Activated naive CD8-positive, alpha-beta T cell treated with anti-CD3 and anti-CD28 coated beads, Interleukin-2, amount 10 ng/mL, durations not matched to agents 7 days and 5 days (primary cell): ENCODE measurements at places on chromosomes 6 and 20. TPM values are rescaled to one million over a fixed set of nuclear protein-coding genes. Genes with fewer than 3 reads are reported as not detected.

DNA sequence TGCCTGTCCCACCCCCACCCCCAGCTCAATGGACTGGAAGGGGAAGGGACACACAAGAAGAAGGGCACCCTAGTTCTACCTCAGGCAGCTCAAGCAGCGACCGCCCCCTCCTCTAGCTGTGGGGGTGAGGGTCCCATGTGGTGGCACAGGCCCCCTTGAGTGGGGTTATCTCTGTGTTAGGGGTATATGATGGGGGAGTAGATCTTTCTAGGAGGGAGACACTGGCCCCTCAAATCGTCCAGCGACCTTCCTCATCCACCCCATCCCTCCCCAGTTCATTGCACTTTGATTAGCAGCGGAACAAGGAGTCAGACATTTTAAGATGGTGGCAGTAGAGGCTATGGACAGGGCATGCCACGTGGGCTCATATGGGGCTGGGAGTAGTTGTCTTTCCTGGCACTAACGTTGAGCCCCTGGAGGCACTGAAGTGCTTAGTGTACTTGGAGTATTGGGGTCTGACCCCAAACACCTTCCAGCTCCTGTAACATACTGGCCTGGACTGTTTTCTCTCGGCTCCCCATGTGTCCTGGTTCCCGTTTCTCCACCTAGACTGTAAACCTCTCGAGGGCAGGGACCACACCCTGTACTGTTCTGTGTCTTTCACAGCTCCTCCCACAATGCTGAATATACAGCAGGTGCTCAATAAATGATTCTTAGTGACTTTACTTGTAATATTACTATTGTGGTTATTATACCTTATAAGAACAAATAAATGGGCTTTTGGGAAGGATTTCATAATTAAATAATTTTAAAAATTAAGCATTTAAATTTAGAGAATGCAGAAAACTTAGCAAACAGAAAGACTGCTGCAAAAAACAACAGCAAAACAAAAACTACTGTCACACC lies 8.4 kb downstream of the CDKN1A start:
- H3K27ac ChIP-seq: peak overlapping the region; percentile 30
- H3K4me3 ChIP-seq: no peak overlapping the region
- DNase-seq: no peak
- H3K27me3 ChIP-seq: no peaks in the 10 kb centered on the region
- peaks cover 29% of the 10 kb centered on the region for H3K4me1 ChIP-seq

Gene HLA-F
- 534 TPM for total RNA-seq

DNA sequence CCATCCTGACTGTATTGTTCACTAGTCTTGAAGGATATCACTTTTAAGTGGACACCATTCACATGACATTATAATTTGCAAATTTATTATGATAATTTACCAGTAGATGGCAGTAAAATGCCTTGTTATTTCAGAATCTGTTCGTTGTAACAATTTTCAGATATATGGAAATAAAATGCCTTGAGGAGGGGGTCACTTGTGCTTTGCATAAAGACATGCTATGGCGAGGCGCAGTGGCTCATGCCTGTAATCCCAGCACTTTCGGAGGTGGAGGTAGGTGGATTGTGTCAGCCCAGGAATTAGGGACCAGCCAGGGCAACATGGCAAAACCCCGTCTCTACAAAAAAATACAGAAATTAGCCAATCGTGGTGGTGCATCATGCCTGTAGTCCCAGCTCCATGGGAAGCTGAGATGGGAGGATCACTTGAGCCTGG lies 9.0 kb upstream of the NCOA6 start:
- H3K4me1 ChIP-seq: peaks cover 2% of the 10 kb centered on the region
- H3K27me3 ChIP-seq: peaks cover 40% of the 10 kb centered on the region
- no peak overlapping the region for H3K4me3 ChIP-seq
- no peaks in the 10 kb centered on the region for H3K36me3 ChIP-seq
- no peak overlapping the region for H3K27ac ChIP-seq

- no peaks in the 10 kb centered on the region for H3K4me1 ChIP-seq
- H3K27me3 ChIP-seq: peaks cover 9% of the 10 kb centered on the region
- no peak overlapping the region for H3K4me3 ChIP-seq
- DNase-seq: no peak
Measured at GRCh38 chr6:17458966-17459365, 65.6 kb downstream of the CAP2 start.

DNA sequence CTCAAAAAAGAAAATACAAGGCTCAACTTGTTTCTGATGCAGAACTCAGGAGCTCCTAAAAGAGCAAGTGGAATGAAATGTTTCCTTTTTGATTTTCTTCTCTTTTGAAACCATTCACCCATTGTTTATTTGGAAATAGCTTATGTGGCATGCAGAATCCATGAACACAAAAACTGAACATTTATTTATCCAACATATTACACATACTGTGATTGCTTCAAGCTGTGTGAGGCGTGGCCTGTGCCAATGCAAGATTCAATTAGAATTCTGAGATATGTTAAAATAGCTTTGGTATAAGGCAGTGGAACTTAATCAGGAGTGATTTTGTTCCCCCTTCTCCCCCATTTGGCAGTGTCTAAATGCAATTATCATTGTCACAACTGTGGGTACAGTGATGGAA lies 45.9 kb upstream of the CARMIL1 start:
- H3K4me1 ChIP-seq: peaks cover 3% of the 10 kb centered on the region
- no peak overlapping the region for H3K4me3 ChIP-seq
- DNase-seq: no peak
- no peaks in the 10 kb centered on the region for H3K36me3 ChIP-seq
- peaks cover 8% of the 10 kb centered on the region for H3K27me3 ChIP-seq
- no peak overlapping the region for H3K27ac ChIP-seq

GRCh38 chr20:33948480-33948879 lies 45.2 kb upstream of the RALY start:
- no peak overlapping the region for H3K4me3 ChIP-seq
- peaks cover 9% of the 10 kb centered on the region for H3K27me3 ChIP-seq
- no peak for DNase-seq
- H3K4me1 ChIP-seq: no peaks in the 10 kb centered on the region
- no peak overlapping the region for H3K27ac ChIP-seq
- H3K36me3 ChIP-seq: peaks cover 3% of the 10 kb centered on the region

DNA sequence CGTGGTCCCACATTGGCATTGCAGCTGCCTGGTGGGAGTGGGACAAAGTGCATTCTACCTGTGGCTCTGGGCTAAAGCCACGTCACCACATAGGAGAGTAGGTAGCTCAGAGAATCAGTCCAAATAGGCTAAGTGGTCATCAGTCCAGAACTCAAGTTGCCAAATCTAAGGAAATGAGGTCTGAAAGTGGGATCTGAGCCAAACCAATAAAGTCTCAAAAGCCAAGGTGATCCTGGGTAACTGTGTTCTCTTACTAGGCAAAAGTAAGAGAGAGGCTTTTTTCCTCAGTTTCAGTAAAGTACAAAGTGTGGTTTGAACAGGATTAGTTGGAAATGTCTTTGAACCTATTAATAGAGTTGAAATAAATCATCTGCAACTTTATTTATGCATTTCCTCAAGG lies 68.6 kb upstream of the CNKSR3 start:
- no peaks in the 10 kb centered on the region for H3K27me3 ChIP-seq
- no peak for DNase-seq
- no peaks in the 10 kb centered on the region for H3K4me1 ChIP-seq
- H3K36me3 ChIP-seq: no peaks in the 10 kb centered on the region
- H3K4me3 ChIP-seq: no peak overlapping the region

Gene NOP56
- 330 TPM for total RNA-seq

Gene TAP2
- 209 TPM for total RNA-seq

- H3K27me3 ChIP-seq: peaks cover 65% of the 10 kb centered on the region
- peaks cover 7% of the 10 kb centered on the region for H3K4me1 ChIP-seq
- DNase-seq: no peak
- peaks cover 2% of the 10 kb centered on the region for H3K36me3 ChIP-seq
- H3K27ac ChIP-seq: peak overlapping the region; percentile 64
Measured at GRCh38 chr20:22577515-22578220, 6.7 kb downstream of the FOXA2 start.

Gene TUBB1
- total RNA-seq: not detected

DNA sequence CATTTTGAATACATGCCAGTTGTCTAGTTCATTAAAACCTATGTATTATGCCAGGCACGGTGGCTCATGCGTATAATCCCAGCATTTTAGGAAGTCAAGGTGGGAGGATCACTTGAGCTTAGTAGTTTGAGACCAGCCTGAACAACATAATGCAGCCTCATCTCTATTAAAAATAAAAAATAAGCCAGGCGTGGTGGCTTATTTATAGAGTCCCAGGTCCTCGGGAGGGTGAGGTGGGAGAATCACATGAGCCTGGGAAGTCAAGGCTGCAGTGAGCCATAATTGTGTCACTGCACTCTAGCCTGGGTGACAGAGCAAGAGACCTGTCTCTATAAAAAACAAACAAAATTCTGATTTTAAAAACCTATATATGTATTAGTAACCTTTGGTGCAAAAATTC lies 27.5 kb downstream of the ORC3 start:
- H3K36me3 ChIP-seq: peaks cover 41% of the 10 kb centered on the region
- no peak for DNase-seq
- no peaks in the 10 kb centered on the region for H3K27me3 ChIP-seq
- no peak overlapping the region for H3K27ac ChIP-seq

- H3K36me3 ChIP-seq: peaks cover 16% of the 10 kb centered on the region
- peak overlapping the region; percentile 96 for H3K27ac ChIP-seq
- H3K4me3 ChIP-seq: peak overlapping the region; percentile 92
- no peak for DNase-seq
Measured at GRCh38 chr6:10722570-10722819, 375 bp upstream of the TMEM14C start.

Gene PBOV1
- total RNA-seq: not detected

GRCh38 chr6:110002676-110003075 lies 24.6 kb downstream of the GPR6 start:
- H3K27ac ChIP-seq: no peak overlapping the region
- no peak for DNase-seq
- no peaks in the 10 kb centered on the region for H3K4me1 ChIP-seq
- peaks cover 23% of the 10 kb centered on the region for H3K27me3 ChIP-seq

Gene LPIN3
- total RNA-seq: 2.2 TPM

Gene OR2H1
- total RNA-seq: not detected

DNA sequence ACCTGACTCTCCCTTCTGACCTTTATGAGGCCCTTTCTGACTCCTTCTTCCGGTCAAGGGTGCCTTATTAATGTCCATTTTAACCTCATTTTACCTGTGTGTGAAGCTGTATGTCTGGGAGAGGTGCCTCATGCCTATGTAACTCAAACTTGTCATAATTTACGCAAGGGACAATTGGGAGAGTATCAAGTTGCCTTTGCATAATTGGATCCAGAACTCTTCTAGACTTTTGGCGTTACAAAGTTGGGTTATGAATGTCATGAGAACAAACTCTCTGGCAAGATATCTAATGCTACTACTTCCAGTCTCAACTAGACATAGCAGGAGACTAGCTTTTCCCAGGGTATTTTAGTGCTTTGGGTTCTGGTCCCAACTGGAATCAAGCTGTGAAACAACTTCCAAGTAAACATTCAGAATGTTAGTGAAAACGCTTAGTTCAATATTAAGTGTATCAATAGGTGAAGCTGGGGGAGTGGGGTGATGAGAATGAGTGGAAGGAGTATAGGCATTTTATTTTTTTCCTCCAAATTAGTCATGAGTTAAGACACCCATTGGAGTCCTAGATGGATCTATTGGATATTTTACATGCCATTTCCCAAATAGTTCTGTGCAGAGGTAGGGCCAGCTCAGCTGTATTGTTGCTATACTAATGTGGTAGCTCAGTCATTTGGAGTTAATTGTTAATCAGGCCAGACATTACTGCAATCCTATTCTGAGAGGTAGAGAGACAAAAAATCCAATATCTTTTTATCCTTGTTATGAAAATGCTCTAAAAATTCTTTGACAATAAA lies 159.9 kb downstream of the TFAP2B start:
- no peak for DNase-seq
- no peaks in the 10 kb centered on the region for H3K36me3 ChIP-seq
- H3K4me1 ChIP-seq: no peaks in the 10 kb centered on the region
- no peak overlapping the region for H3K4me3 ChIP-seq
- no peak overlapping the region for H3K27ac ChIP-seq

Gene NMBR
- not detected for total RNA-seq

Gene TNFAIP3
- 88.6 TPM for total RNA-seq

Gene RPS6KA2
- total RNA-seq: 5.7 TPM

Gene TAAR9
- not detected for total RNA-seq

Gene GZF1
- 13.4 TPM for total RNA-seq

Gene OXT
- total RNA-seq: 0.89 TPM

Gene PTCRA
- total RNA-seq: not detected

Gene CDSN
- not detected for total RNA-seq

Gene AHCY
- 51.8 TPM for total RNA-seq

DNA sequence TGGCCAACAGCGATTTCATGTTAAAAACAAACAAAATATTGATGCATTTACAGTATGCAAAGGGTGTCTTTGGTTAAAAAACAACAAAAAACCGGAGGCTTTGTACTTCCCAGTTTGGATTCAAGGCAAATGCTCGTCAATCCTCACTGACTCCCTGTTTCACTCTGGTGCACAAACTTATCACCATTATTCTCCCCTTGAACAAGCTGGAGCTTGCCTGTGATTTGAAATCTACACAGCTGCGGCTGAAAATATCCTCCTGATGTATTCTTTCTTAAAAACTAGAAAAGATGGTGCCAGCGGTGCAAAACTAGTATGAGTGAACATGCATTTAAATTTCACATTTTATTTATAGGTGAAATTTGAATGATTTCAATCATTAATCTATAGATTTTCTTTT lies 3.3 kb downstream of the PERP start:
- H3K4me3 ChIP-seq: no peak overlapping the region
- DNase-seq: no peak
- no peaks in the 10 kb centered on the region for H3K36me3 ChIP-seq
- no peak overlapping the region for H3K27ac ChIP-seq

- no peak for DNase-seq
- peaks cover 69% of the 10 kb centered on the region for H3K4me1 ChIP-seq
- H3K4me3 ChIP-seq: peak overlapping the region; percentile 75
Measured at GRCh38 chr6:15305909-15306308, 60.0 kb downstream of the JARID2 start.

GRCh38 chr6:119443993-119444641 lies 94.6 kb upstream of the MAN1A1 start:
- H3K27ac ChIP-seq: no peak overlapping the region
- peaks cover 13% of the 10 kb centered on the region for H3K36me3 ChIP-seq
- peaks cover 15% of the 10 kb centered on the region for H3K4me1 ChIP-seq

DNA sequence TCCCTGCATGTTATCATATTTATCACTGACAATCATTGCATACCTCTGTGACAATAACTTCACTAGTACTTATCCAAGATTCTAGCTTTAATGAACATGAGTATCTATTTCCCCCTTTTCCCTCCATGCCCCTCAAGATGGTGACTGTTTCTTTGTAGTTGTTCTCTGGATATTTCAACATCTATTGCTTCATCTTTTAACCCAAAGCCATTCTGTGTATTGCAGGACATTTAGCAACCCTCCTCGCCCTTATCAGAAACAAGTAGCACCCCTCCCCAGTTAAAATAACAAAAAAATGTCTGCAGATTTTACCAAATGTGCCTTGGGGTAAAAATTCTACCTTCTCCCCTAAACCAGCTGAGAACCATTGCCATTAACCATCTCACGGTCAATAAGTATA lies 979.8 kb upstream of the MANEA start:
- H3K4me3 ChIP-seq: no peak overlapping the region
- no peak overlapping the region for H3K27ac ChIP-seq
- no peaks in the 10 kb centered on the region for H3K36me3 ChIP-seq
- DNase-seq: no peak
